T-helper 17 cell (primary cell): ENCODE measurements at places on chromosomes 4 and X.

- DNase-seq = no peak
Observed at GRCh38 chrX:141220342-141221008, 21.8 kb downstream of the SPANXC start.

DNA sequence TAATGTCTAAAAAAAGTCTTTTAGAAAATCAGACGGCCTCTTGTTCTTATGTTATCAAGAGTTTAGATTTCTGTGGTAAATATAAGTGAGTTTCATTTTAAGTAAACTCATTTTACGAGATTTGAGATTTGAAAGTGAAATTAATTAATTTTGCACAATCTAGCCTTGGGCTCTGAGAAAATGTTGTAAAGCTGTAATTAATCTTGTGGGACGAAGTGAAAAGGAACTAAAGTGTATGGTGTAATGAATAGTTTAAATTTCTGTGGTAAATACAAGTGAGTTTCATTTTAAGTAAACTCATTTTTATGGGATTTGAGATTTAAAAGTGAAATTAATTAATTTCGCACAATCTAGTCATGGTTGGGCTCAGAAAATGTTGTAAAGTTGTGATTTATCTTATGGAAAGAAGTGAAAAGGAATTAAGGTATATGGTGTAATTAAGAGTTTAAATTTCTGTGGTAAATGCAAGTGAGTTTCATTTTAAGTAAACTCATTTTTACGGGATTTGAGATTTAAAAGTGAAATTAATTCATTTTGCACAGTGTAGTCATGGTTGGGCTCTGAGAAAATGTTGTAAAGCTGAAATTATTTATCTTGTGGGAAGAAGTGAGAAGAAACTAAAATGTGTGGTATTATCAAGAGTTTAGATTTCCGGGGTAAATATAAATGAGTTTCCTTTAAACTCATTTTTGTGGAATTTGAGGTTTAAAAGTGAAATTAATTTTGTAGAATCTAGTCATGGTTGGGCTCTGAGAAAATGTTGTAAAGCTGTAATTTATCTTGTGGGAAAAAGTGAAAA is 1.6 kb downstream of the SCML1 start:
- no peak for DNase-seq

DNA sequence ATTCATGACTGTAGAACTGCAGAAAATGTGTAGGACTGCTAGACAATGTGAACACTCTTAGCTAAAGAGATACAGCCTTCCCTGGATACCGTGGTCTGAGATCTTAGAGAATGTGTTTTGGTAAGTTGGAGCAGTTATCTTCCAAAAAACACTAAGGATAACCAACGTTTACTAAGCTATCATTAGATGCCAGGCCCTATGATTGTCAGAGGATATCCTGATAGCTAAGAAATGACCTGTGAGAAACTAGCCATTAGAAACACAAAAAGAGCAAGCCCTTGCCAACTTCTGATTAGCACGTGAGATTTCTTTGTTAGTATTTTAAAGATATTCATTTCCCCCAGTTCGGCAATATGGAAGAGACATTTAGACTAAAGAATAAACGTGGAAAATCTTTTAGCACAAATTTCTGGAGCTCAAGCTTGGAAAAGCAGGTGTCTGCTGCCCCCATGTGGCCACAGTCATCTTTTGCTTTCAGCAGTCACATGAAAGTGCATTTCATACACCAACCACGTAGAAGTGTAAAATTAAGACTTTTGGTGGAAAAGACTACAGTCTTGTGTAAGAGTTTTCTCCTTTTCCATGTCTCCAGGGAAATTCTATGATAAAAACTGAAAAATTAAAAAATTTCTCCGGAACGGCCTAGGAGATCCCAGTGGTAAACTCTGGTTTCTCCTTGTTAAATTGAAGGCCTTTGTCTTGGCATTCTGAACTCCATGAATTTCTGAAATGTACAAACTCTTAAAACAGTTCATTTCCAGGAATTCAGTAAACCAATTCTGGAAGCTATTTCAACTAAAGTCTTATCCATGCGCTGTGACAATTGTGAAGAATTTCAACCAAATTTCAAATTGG is 136.4 kb downstream of the ZNF674 start:
- DNase-seq = peak; percentile 23

GRCh38 chr4:169377367-169377766 is 106.6 kb upstream of the SH3RF1 start:
- DNase-seq = no peak

DNA sequence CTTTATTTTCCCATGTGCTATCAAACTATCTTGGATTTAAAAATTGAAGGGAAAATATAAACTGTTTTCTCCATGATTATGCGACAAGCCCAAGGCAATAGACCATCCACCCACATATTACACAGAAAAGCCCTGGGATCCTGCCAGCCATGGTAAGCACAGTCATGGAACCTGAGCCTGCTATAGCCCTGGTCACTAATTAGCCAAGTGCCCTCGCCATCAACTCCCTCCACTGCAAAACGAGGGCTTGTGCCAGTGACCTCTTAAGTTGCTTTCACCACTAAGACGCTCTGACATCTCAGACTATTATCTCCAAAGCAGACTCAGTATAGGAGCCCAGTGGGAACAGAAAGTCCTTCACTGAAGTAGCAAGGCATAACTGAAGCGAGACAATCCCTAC is 69.2 kb downstream of the NLGN4X start:
- DNase-seq = no peak

GRCh38 chr4:158722291-158722916 is 792 bp downstream of the PPID start:
- no peak for DNase-seq
